ENCODE measurements at places on chromosomes 16 and 17.

DNA sequence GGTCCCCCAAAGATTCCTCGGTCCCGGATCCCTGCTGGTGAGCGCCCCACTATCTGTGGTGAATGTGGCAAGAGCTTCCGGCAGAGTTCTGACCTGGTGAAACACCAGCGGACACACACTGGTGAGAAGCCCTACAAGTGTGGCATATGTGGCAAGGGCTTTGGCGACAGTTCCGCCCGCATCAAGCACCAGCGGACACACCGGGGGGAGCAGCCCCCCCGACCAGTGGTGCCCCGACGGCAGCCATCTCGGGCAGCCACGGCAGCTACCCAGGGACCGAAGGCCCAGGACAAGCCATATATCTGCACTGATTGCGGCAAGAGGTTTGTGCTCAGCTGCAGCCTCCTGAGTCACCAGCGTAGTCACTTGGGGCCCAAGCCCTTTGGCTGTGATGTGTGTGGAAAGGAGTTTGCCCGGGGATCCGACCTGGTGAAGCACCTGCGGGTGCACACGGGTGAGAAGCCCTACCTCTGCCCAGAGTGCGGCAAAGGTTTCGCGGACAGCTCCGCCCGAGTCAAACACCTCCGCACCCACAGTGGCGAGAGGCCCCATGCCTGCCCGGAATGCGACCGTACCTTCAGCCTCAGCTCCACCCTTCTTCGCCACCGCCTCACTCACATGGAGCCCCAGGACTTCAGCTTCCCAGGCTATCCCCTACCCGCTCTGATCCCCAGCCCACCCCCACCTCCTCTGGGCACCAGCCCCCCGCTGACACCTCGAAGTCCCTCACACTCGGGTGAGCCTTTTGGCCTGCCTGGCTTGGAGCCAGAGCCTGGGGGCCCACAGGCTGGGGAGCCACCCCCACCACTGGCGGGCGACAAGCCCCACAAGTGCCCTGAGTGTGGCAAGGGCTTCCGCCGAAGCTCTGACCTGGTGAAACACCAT is 2.8 kb downstream of the ZNF48 start:
- no peak for DNase-seq

- no peak for DNase-seq
Observed at GRCh38 chr16:65658787-65659220, 536.9 kb upstream of the CDH11 start.

- no peak for DNase-seq
Observed at GRCh38 chr16:76193906-76194615, 83.1 kb upstream of the CNTNAP4 start.

- DNase-seq: no peak
Observed at GRCh38 chr16:3486506-3487215, 8.6 kb downstream of the C16orf90 start.

GRCh38 chr17:79276821-79277220 is 202.2 kb downstream of the ENGASE start:
- DNase-seq: no peak

DNA sequence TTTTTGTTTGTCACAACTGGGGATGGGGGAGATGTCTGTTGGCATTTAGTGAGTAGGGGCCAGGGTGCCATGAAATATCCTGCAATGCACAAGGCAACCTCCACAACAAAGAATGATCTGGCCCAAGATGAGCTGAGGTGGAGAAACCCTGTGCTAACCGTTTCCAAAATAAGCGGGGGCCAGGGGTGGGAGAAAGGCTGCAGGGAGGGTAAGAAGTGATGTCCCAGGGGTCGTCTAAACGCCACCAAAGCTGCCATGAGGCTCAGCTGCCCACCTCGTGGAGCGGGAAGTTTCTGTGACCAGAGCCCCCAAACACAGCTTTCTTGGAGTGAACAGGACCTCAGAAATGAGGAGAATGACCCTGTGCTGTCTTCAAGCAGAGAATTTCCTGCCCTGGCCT is 76.5 kb upstream of the CDH5 start:
- no peak for DNase-seq

DNA sequence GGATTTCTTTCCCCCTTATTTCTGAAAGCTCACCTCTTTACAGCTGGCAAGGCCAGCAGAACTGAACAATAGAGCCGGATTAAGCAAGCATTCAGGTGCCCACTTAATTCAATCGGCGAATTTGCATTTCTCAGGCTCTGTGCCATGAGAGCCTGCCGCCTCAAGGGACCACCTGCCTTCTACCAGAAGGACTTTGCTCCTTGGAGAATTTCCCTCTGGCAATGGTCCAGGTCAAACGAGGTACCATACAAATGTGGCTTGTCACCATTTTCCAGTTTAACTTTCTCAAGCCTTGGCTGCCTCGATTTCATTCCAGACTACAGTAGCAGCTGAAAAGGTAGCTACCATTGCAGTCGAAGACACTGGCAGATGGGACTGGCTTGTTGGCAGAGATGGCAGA is 534.0 kb downstream of the MAF start:
- DNase-seq: no peak

DNA sequence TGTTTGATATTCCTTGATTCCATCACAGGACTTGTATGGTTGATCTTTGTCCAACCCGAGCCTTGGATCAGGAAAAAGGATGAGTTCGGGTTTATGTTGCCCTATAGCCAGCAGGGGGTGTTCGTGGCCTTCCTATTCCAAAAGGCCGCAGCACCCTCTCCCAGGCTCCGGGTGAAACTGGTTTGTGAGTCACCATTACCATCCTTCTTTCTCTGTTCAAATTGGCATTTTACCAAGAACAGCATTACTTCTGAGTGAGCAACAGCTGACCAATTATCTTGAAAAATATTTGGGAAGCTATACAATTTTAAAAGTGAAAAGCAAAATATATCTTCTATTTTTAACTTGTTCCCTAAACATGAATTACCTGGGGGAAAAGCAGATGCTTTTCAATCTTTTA is 24.3 kb upstream of the KRT20 start:
- peak; percentile 56 for DNase-seq

GRCh38 chr17:67481808-67482207 is 104.7 kb downstream of the PITPNC1 start:
- no peak for DNase-seq

- DNase-seq: no peak
Observed at GRCh38 chr17:49762151-49762941, 1.6 kb downstream of the FAM117A start.

DNA sequence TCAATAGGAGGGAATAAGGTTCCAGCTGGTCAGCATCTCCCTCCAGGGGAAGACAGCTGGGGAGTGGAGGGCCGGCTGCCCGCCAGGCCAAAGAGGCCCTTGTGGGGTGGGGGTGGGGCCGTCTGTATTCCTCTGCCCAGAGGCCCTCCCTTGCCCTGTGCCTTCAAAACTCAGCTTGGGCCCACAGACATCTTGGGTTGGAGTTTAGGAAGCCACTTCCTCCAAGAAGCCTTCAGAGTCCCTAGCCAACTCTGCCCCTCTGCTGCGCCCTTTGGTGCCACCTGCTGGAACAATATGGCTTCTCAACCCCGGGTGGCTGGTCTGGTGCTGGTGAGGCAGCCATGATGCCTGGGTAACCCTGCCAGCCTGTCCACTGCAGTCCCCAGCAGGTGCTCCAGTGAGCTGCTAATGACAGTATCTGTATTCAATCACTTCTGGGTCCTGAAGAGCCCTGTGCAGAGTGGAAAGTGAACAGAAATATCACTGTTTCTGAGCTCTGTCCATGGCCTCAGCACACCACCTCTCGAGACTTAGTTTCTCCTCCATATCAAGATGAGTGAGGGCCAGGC is 16.7 kb downstream of the HSD11B2 start:
- DNase-seq: peak; percentile 9

DNA sequence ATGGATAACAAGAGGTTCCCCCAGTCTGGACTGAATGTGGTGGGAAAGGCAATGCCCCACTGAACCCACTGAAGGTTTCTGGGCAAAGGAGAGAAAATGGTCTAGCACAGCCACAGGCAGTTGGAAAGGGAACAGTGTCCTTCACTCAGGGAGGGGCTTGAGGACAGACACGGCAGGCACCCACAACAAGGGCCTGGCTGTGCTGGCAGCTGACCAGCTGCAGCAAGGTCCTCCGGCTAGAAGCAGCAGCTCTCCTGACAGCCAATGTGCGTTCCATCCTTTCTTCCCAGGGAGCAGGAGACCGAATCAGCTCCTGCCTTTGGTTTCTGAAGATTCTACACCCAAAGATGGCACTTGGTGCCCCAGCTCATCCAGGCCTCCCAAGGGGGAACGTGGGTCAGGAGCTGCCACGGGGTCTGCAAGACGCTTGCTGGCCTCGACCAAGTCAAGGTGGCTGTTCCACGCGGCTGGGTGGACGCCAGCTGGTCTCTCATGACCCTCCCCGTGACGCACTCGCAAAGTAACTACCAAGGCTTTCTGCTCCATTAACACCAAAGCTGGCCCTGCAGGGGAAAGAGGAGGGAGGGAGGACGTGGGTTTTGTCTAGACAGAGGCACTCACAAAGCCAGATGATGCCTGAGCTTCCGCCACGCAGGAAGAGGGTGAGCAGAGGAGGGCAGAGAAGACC is 11.1 kb downstream of the ABR start:
- no peak for DNase-seq

- no peak for DNase-seq
Observed at GRCh38 chr17:27421111-27421510, 35.1 kb upstream of the KSR1 start.

- no peak for DNase-seq
Observed at GRCh38 chr17:62670202-62670821, 42.8 kb downstream of the MRC2 start.

GRCh38 chr17:83196366-83196765 is 117.0 kb downstream of the METRNL start:
- no peak for DNase-seq

DNA sequence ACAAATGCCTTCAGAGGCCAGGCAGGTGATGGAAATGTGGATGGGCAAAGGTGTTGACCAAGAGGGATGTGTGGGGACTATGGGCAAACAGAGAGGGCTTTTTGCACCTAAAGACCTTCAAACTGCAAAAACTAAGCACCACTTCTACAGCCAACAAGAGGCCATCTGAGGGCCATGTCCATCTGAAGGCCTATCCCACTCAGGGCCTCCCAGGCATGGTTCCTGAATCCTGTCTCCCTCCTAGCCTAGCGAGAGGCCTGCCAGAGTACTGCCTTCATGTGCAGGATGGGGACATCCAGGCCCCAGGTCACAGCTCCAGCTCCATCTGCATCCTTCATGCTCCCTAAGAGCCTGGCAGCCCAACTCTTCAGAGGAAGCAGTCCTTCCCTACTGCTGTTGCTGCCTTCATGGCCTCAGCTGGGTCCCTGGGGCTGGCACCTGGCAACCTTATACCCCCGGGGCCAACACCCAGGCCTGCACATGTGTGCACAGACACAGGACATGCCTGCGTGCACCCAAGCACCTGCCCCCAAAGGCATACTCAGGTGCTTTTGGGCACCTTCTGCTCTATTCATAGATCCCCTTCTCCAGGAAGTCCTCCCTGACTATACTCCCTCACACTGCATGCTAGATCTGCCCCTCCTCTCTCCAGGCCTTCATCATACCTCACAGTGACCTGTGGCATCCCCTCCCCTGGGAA is 95.2 kb downstream of the C16orf78 start:
- DNase-seq: no peak

- DNase-seq: no peak
Observed at GRCh38 chr17:22268214-22268911, 576.0 kb downstream of the KCNJ18 start.

- DNase-seq: no peak
Observed at GRCh38 chr16:21722771-21723455, 59.1 kb downstream of the OTOA start.

GRCh38 chr16:52283584-52284375 is 263.2 kb downstream of the TOX3 start:
- DNase-seq: no peak

DNA sequence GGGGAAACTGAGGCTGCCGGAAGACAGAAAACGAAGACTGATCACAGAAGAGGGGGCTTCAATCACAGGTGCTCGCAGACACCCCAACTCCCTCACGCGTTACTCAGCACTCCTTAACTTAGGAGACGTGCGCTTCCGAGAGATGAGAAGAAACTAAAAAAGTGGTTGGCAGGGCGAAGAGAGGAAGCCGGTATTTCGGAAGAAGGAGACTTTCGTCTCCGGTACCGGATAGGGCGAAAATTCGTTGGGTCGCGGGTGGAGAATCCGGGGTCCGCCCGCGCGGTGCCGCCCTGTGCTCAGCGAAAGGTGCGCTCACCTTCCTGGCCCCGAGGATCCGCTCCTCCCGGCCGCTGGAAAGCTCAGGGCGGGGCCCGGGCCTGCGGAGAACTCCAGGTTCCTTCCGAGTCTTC is 917 bp upstream of the TBX2 start:
- DNase-seq: no peak

DNA sequence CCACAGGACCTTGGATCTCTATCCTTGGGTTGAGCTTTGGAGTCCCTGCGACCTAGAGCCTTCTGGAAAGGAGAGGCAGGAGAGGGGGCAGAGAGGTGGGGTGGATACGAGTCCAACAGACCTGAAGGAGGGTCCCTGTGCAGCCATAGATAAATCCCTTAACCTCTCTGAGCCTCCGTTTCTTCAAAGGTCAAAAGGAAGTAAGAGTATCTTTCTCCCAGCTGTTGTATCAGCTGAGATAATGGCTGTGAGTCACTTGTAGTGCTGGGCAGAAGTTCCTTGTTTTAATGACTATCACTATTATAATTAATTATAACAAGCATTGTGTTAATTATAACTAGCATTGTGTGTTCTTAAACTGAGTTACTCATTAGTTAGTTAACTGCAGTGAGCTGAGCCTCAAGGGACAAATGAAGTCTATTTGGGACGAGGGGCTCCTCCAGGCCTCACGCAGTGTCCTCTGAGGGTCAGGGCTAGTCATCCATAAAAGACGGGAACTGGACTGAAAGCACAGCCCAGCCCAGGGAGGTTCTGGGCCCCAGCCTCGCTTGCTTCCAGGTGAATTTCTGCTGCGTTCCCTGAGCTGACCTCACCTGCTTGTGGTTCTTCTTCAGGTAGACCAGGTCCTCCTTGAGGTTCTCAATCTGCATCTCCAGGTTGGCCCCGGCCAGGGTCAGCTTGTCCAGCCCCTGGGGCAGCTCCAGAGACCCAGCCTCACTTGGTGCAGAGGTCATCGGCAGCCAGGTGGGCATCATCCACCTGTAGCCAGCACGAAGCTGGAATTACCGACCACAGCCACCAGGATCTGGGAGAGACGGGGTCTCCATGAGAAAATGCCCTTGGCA is 5.7 kb upstream of the KRT17 start:
- DNase-seq: no peak

GRCh38 chr16:88804173-88804551 is 573 bp downstream of the CDT1 start:
- DNase-seq: no peak

DNA sequence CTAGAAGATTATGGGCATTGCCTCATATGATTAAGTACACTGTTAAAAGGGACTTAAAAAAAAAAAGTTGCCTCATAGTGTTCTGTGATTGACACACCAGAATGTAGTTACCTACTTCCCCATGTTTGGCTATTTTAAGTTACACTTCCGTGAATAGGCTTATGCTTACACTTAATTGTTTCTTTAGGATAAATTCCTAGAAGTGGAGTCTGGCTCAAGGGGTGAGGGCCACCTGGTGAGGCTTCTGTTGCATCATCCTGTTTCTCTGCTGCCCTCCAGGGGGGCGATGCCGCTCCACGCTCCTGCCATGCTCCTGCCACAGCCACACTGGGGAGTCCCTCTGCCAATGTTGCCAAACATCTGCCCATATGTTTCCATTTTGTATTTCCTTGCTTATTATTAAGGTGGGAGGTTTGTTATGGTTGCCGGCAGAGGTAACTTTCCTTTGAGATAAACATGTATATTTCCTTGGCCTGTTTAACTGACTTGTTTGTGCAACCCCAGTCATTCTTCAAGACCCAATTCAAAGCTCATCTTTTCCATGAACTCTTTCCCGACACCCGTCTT is 73.1 kb downstream of the KSR1 start:
- DNase-seq: no peak
